T follicular helper cell (primary cell): ENCODE measurements at places on chromosomes 2 and 18.

- DNase-seq = no peak
Measured at GRCh38 chr2:159043710-159044109, 75.3 kb downstream of the TANC1 start.

- DNase-seq = no peak
Measured at GRCh38 chr2:235769046-235769445, 275.2 kb downstream of the AGAP1 start.

DNA sequence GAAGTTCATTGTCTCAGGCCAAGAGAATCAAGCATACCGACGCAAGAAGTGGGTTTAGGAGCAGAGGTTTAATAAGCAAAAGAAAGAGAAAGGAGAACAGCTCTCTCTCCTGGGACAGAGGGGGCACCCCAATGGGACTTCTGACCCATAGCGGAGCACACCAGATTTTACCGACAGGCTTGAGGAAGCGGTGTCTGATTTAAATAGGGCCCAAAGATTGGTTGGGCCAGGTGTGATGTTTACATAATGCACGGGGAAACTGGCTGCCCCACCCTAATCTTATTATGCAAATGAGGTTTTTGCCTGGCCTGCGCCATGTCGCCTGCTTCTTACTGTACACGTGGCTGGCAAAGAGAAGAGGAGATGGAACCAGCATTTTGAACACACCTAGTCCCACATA is 106.2 kb downstream of the MREG start:
- no peak for DNase-seq

DNA sequence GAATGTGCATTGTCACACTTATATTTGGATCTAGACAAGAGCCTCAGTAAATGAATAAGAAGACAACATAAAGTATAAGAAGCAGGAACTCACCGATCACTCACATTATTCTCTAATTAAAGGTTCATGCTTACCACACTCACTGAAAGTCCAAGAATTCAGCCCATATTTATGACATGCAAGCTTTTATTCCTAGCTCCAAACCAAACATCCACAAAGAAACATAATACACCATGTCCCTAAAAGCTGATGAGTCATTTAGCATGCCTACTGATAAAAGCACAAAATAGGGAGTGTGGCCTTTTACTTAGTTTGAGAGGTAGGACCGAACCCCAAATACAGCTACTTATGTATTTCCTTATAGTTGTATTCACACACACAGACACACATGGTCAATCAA is 1094.6 kb upstream of the CDH2 start:
- DNase-seq = no peak

DNA sequence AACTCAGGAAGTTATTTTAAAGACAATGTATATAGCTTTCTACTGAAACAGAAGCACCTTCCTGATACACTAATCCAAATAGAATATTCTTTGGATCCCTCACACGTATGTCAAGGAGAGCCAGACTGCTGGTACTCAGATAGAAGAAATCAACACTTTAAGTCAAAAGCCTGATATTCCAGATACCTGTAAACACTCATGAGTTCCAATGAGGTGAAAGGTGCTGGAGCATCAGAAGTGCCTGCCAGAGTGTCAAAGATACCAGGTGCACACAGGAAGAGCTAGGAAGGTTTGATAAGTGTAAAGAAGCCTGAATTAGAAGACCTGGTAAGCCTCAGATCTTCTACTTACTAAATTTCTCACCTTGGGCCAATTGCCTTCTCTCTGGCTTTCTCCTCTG is 226.3 kb upstream of the SP5 start:
- no peak for DNase-seq

- no peak for DNase-seq
Measured at GRCh38 chr2:77512507-77512906, 9.7 kb downstream of the LRRTM4 start.
